ENCODE measurements at places on chromosomes 11 and 22.

DNA sequence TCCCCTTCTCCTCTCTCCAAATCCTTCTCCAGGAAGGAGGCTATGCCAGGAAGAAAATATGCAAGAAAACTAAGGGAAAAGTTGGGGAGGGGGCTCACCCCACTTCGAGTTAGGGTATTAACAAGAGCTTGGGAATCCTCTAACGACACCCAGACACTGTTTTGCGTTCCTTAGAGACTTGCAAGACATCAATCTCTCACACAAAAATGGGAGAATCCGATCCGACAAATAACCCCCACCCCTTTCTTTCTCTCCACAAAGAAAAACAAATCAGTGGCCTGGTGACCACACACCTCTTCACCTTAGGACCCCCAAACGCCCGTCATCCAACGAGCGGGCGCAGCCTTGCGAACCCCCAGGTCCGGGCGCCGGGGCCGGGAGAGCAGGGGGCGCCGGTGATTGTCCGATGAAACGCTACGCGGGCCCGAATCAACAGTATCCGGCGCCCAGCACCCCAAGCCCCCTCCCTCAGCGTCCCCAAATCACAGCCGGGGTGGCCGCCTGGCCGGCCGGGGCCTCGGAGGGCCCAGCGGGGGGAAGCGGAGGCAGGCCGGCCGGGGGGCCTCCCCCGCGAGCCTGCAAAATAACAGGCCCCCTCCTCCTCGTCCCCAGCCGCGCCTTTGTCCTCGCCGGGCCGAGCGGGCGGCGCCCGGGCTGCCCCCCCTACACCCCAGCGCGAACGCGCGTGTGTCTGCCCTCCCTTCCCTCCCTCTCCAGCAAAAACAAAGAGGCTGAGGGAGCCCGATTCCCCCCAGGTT lies 690 bp downstream of the CSNK1E start:
- DNase-seq, result no peak

DNA sequence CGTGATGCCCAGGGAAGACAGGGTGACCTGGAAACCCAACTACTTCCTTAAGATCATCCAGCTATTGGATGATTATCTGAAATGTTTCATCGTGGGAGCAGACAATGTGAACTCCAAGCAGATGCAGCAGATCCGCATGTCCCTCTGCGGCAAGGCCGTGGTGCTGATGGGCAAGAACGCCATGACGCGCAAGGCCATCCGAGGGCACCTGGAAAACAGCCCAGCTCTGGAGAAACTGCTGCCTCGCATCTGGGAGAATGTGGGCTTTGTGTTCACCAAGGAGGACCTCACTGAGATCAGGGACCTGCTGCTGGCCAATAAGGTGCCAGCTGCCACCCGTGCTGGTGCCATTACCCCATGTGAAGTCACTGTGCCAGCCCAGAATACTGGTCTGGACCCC lies 43.5 kb upstream of the DAGLA start:
- DNase-seq, result no peak

GRCh38 chr22:31681349-31682345 lies 19.6 kb upstream of the PISD start:
- DNase-seq, result no peak

GRCh38 chr11:43138621-43139140 lies 173.1 kb upstream of the API5 start:
- DNase-seq, result no peak

DNA sequence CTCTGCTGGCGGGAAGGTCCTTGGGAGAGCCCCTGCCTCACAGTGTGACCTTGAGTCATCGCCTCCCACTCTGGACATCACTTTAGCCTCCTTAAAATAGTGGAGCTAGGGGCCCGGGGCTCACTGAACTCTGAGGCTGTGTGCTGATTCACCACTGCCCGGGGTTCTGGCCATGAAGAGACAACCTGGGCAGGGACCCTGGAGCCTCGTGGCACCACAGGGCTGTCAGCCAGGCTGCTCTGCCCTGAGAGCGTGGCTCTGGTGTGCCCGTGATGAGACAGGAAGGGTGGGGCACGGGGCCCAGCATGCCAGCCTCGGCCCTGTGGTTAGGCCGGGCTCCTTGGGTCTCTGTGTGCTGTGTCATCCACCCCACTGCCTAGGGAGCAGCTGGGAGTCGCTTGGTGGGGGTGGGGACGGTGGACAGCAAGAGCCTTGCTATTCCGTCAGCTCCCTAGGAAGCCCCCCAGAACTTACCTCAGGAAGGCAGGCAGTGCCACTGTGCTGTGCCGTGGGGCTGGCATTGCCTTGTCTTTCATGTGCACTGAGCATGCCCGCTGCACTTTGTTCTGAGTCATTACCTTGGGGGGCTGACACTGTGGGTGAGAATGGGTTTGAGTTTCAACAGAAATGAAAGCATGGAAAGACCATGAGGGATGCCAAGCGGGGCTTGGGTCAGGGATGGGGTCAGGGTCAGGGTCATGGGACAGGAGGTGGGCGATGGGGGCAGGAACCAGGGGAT lies 31.7 kb downstream of the TPCN2 start:
- no peak for DNase-seq

GRCh38 chr11:134226806-134227325 lies 2.4 kb downstream of the VPS26B start:
- no peak for DNase-seq

DNA sequence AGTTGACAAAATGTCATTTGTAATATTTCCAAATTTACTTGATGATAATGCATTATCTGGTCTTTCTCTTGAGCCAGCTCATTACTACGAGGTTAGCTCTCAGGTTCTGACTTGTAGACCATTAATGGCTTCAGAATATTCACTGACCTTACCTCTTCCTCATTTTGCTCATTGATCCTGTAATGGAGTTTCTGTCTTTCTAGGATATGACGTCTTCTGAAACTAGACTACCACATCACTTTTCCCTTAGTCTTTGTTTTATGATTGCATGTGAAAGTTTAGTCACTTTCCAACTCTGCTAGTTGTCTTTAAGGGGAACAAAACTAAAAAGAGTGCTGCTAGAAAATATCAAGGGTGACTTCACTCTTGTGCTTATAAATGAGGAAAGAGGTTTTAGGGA lies 697.6 kb downstream of the JRKL start:
- no peak for DNase-seq

- DNase-seq, result no peak
These were observed 45.6 kb downstream of the DENND5A start for GRCh38 chr11:9219572-9219971.

- no peak for DNase-seq
These were observed 3.3 kb downstream of the FAM227A start for GRCh38 chr22:38652859-38653258.
